ENCODE measurements at places on chromosomes 2 and 18. TPM values are rescaled to one million over a fixed set of nuclear protein-coding genes. Genes with fewer than 3 reads are reported as not detected.

DNA sequence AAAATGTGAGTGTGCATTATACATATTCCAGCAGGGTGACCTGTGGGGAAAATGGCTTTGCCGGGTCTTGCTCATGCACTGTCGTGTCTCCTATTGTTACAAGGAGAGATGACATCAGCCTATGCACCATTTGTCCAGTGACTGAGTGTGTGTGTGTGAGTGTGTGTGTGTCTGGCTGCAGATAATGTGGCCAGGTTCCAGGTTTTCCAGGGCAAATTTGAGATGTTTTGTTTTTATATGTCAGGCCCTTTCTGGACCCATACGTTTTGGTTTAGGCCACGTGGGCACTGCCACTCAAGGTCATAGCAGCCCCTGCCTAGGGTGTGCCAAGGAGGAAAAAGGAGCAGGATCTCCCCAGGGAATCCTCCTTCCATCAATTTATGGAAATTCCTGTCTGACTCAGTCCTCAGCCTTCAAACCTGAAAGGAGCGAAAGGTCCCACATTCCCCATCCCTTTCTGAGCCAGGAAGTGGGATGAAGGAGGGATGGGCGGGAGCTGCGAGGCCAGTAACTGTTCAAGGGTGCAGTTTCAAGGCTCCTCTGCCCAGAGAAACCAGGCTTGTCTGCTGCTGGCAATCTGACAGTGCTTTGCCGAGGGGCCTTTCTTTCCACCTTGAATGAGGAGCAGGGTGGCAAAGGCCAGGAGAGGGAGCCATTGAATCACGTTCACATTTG, 93.0 kb upstream of the SMAD2 start:
- peak; percentile 79 for DNase-seq

DNA sequence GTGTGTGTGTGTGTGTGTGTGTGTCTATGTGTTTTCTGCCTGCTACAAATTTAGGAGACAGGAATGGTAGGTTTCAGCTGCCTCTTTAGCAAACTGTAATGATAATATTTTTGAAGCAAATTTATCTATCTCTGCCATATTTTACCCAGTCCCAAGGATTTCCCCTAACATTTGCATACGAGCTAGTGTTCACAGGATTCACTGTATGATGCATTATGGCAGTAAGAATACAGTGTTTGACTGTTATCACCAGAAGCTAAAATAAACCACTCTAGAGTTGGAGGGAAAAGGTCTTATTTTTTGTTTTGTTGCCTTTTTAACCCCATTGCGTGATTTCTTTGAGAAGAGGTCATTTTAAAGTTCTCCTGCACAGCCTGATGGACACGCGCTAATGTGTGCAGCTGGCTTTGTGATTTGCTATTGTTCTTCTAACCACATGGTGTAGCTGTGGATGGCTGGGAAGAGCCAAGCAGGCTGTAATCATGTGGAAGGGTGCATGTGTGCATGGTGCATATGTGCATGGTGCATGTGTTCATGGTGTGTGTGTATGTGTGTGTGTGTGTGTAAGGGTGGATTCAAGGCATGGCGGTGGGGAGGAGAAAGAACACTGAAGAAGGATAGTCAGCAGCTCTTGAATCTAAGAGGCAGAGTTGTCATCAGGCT, 62.4 kb downstream of the PLB1 start:
- no peak for DNase-seq

- no peak for DNase-seq
Measured at GRCh38 chr18:3979024-3979423, 476.1 kb downstream of the DLGAP1 start.

DNA sequence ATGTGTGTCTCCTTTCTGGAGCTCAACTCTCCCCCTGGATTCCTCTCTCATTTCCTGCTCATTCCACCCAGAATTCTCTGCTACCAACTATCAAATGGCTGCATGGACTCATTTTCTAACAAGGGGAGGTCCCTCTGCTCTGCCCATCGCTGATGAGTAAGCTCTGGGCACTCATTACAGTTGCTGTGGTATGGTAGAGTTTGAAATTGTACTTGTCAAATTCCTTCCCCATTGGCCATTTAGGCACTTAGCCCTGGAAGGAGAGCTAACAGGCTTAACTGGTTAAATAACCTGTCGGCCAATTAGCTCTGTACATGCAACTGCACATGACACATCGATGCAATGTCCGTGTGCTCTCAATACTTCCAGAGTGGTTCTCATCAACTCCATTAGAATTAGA, 20.4 kb downstream of the COL6A3 start:
- DNase-seq: no peak

GRCh38 chr2:233821196-233821595, 33.1 kb downstream of the HJURP start:
- peak; percentile 11 for DNase-seq

DNA sequence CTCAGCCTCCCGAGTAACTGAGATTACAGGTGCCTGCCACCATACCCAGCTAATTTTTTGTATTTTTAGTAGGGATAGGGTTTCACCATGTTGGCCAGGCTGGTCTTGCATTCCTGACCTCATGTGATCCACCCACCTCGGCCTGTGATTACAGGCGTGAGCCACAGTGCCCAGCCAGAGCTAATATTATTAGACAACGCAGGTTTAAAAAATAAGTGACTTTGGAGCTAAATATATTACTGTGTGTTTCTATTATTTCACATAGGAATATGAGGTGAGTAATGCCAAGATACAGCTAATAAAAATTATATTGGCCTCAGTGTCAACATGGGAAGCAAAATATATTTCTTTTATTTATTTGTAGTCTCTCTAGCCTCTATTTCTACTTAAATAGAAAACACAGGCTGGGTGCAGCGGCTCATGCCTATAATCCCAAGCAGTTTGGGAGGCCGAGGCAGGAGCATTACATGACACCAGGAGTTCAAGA, 120.2 kb downstream of the C2orf74 start:
- no peak for DNase-seq

- DNase-seq: no peak
Measured at GRCh38 chr2:172256886-172257285, 154.2 kb upstream of the DLX2 start.

- DNase-seq: no peak
Measured at GRCh38 chr2:88197732-88198131, 27.6 kb downstream of the THNSL2 start.

GRCh38 chr18:8858888-8859511, 153.6 kb downstream of the MTCL1 start:
- no peak for DNase-seq

DNA sequence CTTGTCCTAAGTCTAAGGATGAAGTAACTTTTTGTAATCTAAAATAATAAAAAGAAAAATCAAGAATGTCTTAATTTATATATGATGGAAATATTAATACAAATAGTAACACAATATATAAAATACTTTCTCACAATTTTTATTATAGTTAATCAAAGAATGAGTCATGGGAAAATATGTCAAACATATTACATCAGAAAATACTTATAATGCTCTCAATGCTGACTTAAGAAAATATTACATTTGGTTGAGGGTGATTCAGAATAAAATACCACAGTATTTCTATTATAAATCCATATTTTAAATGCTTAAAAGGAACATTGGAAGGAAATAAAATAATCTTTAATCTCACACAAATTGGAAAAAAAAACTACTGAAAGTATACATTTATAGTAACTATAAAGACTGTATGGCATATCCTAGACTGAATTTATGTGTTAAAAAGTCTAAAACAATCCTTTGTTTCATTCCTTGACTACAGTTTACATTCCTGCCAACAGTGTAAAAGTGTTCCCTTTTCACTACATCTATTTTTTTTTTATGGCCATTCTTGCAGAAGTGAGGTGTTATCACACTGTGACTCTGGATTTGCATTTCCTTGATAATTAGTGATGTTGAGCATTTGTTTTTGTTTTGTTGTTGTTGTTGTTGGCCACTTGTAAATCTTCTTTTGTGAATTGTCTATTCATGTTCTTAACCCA, 1573.5 kb upstream of the ACVR2A start:
- DNase-seq: no peak

- no peak for DNase-seq
Measured at GRCh38 chr2:176182671-176183070, 5.8 kb upstream of the HOXD1 start.

GRCh38 chr2:30684996-30685395, 122.2 kb downstream of the CAPN13 start:
- peak; percentile 42 for DNase-seq

- no peak for DNase-seq
Measured at GRCh38 chr2:229287823-229288222, 16.7 kb upstream of the PID1 start.

- peak; percentile 63 for DNase-seq
Measured at GRCh38 chr18:79770501-79770815, 27.3 kb upstream of the KCNG2 start.

Gene NAT8
- not detected for total RNA-seq

Gene SPP2
- not detected for total RNA-seq

Gene CCDC74B
- 1.5 TPM for total RNA-seq

Gene TUBA3D
- total RNA-seq: not detected

Gene VAPA
- total RNA-seq: 172 TPM

All from posterior vena cava (tissue), 2 donors.